ENCODE measurements at places on chromosomes 12 and 14.

DNA sequence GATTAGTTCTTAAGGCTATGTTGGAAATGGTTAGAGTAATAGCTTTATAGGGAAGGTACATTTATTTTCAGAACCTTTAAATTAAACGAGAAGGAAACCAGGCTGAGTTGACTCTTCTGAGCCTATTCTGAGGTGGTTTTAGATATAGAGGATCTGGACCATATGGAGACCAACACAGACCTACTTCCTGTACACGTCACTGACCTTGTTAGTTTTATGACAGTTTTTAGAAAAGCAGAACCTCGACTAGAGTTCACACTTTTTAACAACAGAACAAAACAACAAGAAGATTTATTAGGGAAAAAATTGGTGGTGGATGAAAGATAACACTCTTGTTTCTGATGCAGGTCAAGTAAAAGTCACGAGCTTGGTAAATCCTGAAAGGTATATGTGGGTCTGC, 107.1 kb downstream of the NPAS3 start:
- DNase-seq = no peak

DNA sequence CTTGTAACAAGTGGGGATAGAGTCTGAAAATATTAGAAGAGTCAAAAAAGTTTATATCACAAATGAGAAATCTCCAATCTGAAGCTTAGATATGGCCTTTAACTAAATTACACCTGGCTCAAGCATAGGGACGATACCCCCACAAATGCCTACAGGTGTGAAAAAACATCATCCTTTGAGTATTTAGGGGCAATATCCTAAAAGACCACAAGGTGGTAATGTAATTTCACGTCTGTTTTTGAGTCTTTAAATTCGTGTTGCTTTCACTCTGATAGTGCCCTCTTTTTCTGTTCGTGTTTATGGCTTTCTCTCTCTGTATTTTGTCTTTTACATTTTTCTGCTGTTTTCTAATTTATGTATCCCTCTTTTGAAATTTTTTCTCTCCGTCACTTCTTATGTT, 84.3 kb downstream of the ETNK1 start:
- DNase-seq = no peak

GRCh38 chr12:93237235-93237915, 140.3 kb upstream of the NUDT4 start:
- no peak for DNase-seq

- no peak for DNase-seq
These were observed 3.1 kb downstream of the CDH24 start for GRCh38 chr14:23054000-23054811.

DNA sequence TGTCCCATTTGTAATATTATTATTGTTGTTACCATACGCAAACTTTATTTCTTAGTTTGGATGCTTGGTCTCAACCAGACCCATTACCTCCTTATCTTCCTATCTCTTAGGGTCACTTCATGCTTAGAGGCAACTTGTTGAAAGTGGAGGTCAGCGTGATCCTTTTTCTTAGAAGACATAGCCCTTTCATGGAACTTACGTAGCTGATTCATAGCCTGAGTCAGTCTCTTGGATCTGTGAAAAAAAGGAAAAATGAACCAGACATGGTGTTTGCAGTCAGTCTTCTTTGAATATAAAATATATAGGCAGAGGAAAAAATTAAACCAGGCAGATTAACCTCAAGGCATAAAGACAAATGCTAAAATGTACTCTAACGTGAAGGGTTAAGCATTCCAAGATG, 613.7 kb downstream of the DIO2 start:
- DNase-seq = no peak

DNA sequence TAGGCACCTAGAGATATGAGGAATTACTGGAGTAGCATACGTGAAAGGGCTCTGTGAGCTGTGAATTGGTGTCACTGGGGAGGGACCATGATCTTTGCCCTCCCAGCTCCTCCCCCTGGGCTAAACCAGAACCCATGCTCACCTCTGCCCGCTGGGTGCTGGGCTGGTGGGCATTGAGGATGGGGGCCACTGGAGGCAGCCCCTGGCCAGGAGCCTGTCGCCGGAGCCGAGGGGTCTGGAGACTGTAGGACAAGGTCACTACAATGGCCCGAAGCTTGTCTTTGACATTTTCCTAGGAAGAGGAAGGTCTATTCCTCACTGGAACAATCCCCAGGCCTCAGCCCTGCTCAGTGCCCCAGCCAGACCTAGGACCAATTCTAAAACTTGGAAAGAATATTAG, 11.6 kb downstream of the ITGA7 start:
- DNase-seq = no peak

DNA sequence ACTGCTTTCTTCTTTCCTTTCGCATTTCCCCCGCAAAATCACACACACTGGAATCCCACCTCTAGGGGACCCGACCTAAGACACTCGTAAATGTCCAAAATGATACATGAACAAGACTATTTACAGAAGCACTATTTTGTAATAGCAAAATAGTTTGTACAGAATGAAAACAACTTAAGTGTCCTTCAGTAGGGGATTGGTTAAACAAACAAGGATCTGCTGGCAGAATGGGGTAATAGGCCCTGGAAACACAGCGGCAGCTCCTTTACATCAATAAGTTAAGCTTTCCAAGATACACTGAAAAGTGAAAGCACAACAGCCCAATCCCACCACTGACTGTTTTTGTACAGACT, 48.8 kb downstream of the LTBP2 start:
- DNase-seq = no peak

GRCh38 chr12:94151582-94151981, 3.2 kb downstream of the PLXNC1 start:
- no peak for DNase-seq

GRCh38 chr14:101187816-101188570, 284.5 kb upstream of the RTL1 start:
- DNase-seq = no peak

- no peak for DNase-seq
These were observed 23.7 kb downstream of the HEBP1 start for GRCh38 chr12:12976366-12976765.

GRCh38 chr14:55512421-55512820, 67.6 kb upstream of the KTN1 start:
- DNase-seq = no peak

GRCh38 chr14:70257526-70257925, 68.8 kb upstream of the SLC8A3 start:
- DNase-seq = no peak

DNA sequence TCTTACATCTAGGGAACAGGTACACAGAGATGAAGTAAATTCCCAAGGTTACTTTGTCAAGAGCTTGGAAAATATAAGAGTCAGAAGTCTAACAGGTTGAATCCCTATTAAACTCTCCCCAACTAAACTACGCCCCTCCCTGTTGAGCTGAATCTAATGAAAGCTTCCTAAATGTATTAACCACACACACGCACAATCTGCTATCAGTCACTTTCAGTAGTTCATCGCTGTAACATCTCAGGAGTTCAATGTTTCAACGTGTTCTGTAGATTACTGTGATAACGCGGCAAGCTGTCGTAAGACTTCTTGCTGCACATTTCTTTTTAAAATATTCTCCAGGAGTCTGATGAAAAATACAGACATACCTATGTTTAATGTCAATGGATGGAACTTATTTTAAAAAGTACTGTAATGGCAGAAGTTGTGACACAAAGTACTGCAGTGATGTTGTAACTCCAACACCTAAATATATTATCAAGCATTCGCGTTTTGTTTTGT, 612 bp upstream of the SLC25A3 start:
- no peak for DNase-seq

DNA sequence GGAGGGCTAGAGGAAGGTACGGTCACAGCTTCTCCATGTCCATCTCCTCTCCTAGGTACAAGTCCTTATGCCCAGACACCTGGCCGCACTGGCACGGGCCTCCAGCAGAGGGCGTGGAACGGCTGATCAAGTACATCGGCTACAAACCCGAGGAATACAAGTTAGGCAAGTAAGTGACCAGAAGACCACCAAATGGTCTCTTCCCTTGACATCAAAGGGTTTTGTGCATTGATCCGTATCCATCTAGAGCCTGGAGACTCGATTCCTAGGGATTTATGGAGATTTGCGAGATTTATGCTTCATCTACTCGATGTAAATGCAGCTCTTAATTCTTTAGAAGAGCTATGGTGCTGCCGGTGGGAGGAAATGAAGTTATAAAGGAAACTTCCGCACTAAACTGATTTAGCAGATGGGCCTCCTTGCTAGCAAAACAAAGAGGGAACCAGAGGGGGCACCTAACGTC, 44.2 kb downstream of the KCTD10 start:
- peak; percentile 48 for DNase-seq

DNA sequence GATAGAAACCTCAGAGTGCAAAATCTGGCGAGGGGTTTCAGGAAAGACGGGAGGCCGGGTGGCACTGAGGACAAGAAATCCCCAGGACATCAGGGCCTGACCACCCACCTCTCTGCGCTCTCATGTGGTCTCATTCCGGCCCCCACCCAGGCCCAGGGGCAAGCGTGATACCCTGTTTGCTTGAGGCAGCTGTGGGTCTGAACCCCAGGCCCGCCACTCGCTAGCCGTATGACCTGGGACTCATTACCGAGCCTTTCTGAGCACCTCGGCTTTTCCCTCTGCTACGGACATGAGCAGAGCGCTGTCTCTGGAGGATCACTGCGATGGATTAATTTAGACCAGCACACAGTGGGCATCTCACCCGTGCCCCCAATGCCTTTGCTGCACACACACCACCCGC, 25.5 kb upstream of the BCDIN3D start:
- no peak for DNase-seq

GRCh38 chr12:49231878-49232655, 32.8 kb upstream of the TUBA1C start:
- DNase-seq = no peak

- DNase-seq = no peak
These were observed 65.2 kb downstream of the TSPAN9 start for GRCh38 chr12:3142386-3142785.

- no peak for DNase-seq
These were observed 25.8 kb downstream of the ACVR1B start for GRCh38 chr12:51977320-51977753.

GRCh38 chr12:40226705-40227104, 1.9 kb downstream of the LRRK2 start:
- no peak for DNase-seq

DNA sequence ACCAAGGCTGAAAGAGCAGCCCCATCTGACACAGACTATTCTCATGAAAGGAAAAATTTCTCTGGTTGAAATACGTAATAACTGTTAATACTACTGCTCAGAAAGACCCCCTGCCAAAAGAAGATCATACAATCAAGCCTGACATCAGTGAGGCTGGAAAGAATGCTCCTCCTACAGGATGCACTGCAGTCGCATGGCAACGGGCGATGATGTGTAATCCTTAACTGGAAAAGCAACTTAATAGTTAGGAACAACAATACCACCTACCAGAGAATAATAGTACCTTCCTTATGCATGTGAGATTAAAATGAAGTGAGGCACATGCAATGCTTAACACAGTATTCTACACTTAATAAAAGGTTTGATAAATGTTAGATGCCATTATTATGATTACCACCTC, 1.2 kb upstream of the GOLGA5 start:
- DNase-seq = no peak

DNA sequence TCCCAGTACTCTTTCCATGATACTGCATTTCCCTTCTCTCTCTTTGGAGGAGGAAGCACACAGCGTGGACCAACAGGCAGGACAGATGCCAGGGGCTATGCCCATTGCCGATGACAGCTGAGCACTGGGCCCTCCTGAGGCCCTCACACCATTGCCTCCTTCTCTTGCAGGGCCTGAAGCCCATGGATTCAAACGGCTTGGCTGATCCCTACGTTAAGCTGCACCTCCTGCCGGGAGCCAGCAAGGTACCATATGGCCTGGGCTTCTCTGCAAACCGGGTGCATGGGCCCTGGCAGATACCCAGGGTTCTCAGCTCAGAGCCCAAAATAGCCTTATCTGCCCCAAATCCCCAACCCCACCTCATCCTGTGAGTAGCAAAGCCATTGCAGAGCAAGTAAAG, 25.2 kb upstream of the OAS1 start:
- no peak for DNase-seq

DNA sequence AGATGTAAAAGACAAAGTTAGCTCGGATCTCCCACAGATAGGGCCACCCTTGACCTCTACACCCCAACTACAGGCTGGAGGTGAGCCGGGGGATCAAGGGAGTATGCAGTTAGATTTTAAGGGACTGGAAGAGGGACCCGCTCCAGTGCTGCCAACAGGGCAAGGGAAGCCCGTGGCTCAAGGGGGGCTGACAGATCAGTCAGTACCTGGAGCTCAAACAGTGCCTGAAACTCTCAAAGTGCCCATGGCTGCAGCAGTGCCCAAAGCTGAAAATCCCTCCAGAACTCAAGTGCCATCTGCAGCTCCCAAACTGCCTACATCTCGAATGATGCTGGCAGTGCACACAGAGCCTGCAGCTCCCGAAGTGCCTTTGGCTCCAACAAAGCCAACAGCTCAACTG, 10.4 kb downstream of the NYNRIN start:
- DNase-seq = no peak

DNA sequence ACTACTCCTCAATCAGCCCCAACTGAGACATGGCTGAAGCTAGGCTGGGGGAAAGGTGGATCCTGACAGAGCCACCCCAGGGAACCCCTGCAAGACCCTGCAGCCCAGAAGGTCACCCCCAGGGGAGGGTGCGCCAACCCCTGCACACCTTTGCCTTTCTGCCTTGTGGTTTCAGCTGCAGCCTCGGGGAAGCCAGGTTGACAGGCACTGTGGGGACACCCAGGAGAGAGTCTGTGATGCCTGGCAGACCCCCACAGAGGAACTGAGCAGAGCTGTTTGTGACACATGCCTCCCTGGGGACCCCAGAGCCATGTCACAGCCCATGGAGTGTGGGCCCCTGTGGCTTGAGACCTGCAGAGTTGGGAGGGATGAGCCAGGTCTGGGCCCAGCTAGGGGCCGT, 11.8 kb upstream of the HHIPL1 start:
- DNase-seq = no peak

DNA sequence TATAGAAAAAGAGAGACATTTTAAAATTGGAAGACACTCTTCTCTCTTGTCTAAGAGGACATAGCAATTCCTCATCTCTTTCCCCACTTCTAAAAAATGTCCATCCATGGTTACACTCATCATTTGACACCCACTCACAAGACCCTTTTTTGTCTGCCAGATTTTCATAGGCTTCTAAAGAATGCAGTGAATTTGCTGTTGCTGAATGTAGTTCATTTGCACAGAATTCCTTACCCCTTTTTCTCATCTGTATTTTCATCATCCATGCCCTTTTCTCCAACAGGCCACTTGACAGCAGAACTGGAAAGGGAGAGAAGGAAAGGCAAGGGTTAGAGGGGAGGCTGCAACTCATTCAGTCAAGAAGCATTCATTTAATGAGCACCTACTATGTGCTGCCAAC, 128.0 kb downstream of the NUAK1 start:
- no peak for DNase-seq

GRCh38 chr12:53219292-53219955, 12.4 kb upstream of the ITGB7 start:
- peak; percentile 35 for DNase-seq

- no peak for DNase-seq
These were observed 114.3 kb downstream of the KICS2 start for GRCh38 chr12:64107776-64108175.
